ENCODE measurements at places on chromosomes 5 and 9.

DNA sequence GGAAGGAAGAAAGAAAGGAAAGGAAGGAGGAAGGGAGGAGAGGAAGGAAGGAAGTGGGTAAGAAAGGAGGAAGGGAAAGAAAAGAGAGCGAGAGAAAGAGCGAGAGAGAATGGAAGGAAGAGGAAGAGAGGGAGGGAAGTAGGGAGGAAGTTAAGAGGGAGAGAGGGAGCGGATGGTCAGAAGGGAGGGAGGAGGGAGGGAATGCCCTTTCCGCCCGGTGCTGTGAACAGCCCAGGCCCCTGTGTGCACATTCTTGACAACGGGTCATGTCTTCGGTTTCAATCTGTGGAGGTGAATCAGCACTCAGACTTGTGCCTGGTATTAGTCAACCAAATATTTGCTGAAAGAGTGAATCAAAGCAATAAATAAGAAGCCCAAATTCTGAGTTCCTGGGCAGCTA is 39.2 kb downstream of the PRUNE2 start:
- DNase-seq: no peak

- no peak for DNase-seq
Measured at GRCh38 chr9:86354818-86355309, 654 bp upstream of the TUT7 start.

- no peak for DNase-seq
Measured at GRCh38 chr5:27548484-27548883, 510.1 kb upstream of the CDH9 start.

- no peak for DNase-seq
Measured at GRCh38 chr9:125479846-125480615, 218.4 kb downstream of the GAPVD1 start.

DNA sequence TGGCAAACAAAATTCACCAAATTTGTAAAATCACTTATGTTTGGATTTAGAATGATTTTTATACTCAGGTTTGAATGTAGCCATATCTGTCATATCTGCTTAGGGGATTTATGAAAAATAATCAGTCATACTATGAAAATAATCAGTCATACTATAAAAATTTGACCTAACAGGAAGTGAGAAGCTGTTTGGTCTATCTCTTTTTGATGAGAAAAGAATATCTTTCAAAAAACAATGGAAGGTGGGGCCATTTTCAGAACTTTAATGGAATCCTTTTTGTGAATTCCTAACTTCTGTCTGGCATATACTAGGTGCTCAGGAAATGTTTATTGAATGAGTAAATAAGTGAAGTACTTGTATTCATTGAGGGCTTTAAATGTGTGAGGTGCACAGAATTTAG is 70.1 kb downstream of the CWC27 start:
- DNase-seq: no peak

All from GF-D8 (cell line).